Omental fat pad (tissue), 4 donors: ENCODE measurements at places on chromosomes 2 and 18.

- DNase-seq: no peak
Measured at GRCh38 chr2:143468341-143468888, 339.2 kb downstream of the ARHGAP15 start.

- peak; percentile 98 for DNase-seq
Measured at GRCh38 chr2:69914950-69915945, at the start of gene MXD1. Gene MXD1 (plus strand): TSS chr2:69915109. CDS start chr2:69915331, 222 bp downstream.

GRCh38 chr2:120873958-120874887, 138.6 kb downstream of the GLI2 start:
- DNase-seq: no peak

DNA sequence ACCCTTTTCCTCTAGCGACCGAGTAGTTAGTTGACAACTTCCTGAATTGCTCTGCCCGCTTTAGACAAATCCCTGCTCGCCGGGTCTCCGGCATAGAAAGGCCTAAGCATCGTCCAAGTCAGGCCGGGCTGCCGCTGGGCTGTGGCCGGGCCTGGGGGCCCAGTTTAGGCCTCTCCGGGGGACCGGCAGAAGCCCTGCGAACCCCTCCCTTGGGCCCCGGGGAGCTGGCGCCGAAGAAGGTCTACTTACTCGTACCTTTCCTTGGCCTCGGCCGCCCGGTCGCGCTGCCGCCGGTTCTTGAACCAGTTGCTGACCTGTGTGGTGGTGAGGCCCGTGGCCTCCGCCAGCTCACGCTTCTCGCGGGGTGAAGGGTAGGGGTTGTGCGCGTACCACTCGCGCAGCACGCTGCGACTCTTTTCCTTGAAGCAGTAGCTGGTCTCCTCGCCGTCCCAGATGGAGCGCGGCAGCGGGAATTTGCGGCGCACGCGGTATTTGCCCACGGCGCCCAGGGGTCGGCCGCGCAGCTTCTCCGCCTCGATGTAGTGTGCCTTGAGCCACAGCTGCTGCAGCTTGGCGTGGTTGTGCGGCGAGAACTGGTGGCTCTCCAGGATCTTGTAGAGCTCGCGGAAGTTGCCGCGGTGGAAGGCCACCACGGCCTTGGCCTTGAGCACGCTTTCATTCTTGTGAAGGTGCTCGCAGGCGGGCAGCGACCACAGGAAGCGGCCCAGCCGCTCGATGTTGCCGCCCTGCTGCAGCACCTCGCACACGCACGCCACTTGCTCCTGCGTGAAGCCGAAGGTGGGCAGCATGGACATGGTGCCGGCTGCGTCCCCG, 739 bp downstream of the SIX2 start:
- no peak for DNase-seq
